Right hindlimb (tissue), 1 donor: ENCODE measurements at places on chromosomes 11 and 22.
A peak's percentile ranks its signal among the peaks of the same experiment; 100 is the strongest.

DNA sequence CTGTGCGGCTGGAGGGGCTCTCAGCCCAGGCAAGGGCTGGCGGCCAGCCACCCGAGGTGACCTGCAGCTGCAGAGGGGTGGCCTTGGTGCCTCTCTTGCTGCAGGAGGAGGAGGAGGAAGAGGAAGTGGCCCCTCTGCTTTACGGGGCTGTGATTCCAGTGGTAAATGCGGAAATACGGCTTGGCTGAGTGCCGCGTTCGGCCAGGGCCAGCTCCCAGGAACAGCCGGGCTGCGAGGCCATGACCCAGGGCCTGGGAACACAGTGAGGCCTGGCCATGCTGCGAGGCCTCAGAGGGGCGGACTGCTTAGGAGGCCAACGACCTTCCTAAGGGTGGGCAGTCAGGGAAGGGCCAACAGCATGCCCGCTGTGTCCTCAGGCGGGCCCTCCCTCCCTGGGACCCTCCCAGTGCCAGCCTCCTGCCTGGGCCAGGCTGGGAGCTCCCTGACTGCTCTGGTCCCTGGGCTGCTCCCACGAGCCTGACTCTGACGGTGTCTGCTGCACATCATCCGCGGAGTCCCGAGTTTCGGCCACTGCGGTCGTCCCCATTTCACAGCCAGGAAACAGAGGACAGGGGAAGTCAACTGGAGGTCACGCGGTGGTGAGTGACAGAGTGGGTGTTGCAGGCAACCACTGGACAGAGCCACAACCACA is 20.8 kb upstream of the PPARA start:
- DNase-seq, result peak; percentile 57

- no peak for DNase-seq
These were observed 16.5 kb downstream of the BRD1 start for GRCh38 chr22:49811020-49811791.

DNA sequence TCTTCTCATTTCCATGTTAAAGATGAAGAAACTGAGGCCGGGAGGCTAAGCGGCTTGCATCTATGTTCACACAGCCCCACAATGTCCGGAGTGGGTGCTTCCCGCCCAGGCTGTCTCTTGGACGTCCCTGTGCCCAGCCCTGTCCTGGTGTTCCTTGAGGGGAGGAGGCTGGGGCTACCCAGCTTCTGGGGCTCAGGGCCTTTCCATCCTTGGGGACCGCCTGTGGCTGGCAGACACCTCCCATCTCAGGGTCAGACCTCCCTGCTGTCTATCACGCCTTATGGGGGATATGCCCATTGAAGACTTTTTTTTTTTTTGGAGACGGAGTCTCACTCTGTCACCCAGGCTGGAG is 95.5 kb downstream of the WNT7B start:
- peak; percentile 16 for DNase-seq

DNA sequence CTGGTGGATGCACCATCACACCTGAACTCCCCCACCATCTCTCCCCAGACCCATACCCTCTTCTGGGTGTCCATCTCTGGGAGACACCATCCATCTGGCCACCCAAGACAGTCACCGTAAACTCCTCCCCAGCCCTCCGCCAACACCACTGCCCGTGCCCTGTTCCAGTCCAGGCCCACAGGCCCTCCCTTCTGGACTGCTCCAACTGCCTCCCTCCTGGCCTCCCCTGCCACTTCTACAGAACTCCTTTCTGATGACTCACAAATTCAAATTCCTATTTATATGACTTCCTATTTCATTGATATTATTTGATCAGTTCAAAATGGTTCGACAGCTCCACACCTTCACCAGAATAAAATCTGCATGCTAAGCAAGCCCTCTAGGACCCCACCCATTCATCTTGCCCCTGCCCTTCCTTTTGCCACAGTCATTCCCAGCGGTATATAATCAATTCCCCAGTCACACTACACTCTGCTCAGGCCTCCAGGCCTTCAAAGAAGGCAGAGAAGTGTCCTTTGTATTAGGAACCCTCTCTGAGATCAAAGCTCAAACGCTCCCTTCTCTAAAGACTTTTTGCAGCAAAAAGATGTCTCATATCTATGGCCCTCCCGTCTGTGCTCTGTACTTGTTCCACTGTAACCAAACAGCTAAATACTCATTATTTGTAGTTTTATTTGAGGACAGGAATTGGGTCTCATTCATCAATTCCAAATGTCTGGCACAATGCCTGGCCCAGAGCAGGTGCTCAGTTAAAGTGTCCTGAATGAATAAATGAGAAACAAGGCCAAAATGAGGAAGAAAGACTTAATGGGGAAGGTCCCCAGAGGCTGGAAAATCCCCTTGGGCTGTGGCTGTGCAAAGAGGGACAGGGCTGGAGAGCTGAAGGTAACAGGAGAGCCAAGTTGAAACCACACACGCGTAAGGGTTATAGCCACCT is 29.0 kb downstream of the MYH9 start:
- DNase-seq, result no peak

- DNase-seq, result no peak
These were observed 7.1 kb downstream of the DDB1 start for GRCh38 chr11:61325649-61326414.

DNA sequence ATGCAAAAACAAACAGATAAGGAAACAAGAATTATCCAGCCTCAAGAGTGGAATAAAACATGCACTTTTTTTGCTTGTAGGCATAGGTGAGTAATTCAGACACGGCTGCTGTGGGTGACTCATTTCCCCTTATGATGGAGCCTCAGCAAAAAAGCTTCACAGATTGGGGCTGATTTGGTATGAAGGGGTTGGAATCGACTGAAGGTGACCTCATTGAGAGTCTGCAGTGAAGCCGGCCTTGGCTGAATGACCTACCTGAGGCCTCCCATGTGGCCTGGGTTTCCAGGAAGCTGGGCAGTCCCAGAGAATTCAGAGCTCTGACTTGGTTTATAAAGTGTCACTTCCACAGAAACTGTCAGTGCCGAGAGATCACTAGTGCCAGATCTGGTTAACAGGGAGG is 34.2 kb upstream of the VPREB1 start:
- DNase-seq, result no peak

DNA sequence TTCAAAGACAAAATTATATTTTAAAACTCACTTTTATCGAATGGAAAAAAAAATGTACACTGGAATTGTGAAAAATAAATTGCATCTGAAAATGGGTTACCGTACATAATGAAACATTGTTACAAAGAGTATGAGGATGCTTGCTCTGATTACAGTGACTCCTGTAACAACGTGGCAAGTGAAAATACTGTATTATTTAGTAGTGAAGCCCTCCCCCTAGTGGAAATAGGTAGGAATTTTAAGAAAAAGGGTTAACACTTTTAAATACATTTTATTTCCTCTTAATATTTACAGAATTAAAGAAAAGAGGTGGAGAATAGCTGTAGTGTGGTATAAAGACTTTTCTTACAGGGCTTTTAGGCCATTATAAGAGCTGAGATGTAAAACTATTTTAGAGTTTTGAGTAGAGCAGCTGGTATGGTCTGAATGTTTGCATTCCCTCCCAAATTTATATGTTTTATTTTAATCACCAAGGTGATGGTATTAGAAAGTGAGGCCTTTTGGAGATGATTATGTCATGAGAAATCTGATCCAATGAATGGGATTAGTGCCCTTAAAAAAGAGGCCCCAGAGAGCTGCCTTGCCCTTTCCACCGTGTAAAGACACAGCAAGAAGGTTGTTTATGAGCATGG is 25.2 kb downstream of the FAM76B start:
- DNase-seq, result no peak

DNA sequence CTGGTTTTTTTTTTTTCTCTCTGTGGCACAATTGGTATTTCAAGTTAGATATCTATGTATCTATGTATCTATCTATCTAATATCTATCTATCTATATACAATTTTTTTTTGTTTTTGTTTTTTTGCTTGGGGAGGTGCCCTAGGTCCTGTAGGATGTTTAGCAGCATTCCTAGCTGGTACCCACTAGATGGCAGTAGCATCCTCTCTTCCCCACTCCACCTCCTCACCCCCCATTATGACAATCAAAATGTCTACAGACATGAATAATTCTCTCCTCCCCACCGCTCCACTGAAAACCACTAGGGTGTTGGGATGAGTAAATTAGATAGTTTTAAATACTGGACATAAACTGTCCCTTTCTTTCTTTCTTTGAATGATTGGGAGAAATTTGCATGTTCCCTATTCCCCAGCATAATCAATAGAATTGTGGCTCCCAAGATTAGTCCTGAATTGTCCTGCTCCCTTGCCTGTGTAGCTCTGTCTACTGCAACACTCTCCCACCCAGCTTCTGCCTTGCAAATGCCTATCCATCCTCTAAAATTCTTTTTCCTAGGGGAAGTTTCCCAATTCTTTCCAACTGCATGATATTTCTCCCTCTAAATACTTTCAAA is 1152.4 kb downstream of the LRRC4C start:
- DNase-seq, result no peak

GRCh38 chr22:42350373-42350772 is 79.9 kb upstream of the TCF20 start:
- no peak for DNase-seq

DNA sequence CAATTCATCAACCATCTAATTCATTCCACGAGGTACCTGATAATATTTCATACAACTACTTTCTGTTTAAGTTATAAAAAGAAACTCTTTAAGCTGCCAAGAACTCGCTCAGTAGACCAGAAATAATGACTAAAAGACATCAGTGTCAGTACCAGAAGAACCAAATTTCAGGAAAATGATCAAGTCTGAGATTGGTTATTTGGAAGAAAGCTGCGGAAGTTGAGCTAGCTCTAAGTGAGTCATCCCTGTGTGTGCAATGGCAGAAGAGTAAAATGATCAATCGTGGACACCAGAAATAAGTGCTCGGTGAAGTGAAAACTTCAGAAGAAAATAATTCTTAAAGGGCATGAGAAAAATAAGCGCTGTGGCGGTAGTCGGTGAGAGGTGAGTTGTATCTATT is 933.2 kb upstream of the CHORDC1 start:
- no peak for DNase-seq

DNA sequence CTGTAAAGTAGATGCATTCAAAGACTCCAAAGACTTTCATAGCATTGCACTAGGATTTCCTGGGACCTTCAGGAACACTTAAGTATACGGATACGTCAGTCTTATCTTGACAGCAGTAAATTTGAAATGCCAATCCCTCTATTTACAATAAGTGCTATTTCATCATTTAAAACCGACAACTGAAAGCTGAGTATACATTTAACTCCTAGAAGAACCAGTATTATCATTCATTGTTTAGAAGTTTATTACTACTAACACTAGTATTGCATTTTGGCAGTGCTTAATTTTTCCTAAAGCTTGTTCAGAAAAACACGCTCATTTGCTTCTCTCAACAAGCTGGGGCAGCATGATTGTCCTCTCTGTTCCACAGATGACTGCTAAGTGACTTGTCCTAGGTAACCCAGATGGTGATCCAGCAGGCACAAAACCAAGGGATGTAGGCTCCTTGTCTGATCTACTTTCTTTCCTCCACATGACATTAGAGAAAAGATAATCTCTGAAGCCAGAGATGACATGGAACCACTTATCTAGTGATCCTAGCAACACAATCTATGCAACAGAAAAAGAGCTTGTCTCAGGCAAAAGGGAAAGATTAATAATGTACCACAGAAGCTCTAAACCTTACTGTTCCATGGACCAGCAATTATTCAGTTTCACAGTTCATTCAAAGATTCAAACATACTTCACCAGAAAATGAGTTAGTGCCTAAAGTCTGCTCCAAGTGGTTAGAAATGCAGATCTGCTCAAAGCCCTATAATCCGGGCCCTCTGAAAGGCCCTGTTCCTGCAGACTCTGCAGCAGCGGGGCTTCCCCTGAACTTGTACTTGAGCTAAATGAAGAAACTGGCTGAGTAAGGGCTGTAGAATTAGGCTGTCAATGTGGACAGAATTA is 5.2 kb downstream of the MAML2 start:
- DNase-seq, result no peak

GRCh38 chr22:24514241-24515026 is 19.3 kb downstream of the UPB1 start:
- DNase-seq, result no peak
